ENCODE measurements at places on chromosomes 1 and 21.

DNA sequence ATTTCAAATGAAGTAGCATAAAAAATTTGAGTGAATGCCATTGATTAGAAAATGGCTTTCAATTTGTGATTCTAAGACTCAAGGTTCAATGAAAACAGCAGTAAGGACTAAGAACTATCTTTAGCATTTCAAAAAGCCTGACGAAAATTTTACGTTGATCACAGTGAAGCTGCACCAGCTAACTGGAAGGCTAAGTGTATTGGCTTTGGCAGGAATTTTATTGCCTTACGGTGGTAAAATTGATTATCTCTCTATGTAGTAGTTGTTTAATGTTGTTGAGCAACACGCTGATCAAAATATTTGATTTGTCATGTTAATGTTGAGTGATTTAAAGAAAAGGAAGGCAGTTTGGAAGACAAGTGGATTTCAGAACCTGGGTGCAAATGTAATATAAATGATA lies 49.6 kb downstream of the ATG4C start:
- no peak for DNase-seq

- DNase-seq, result no peak
Measured at GRCh38 chr1:242876030-242876429, 351.5 kb upstream of the PLD5 start.

- DNase-seq, result no peak
Measured at GRCh38 chr1:198265073-198265661, 108.4 kb downstream of the NEK7 start.

GRCh38 chr1:214454569-214455396 lies 96.6 kb downstream of the PTPN14 start:
- no peak for DNase-seq

DNA sequence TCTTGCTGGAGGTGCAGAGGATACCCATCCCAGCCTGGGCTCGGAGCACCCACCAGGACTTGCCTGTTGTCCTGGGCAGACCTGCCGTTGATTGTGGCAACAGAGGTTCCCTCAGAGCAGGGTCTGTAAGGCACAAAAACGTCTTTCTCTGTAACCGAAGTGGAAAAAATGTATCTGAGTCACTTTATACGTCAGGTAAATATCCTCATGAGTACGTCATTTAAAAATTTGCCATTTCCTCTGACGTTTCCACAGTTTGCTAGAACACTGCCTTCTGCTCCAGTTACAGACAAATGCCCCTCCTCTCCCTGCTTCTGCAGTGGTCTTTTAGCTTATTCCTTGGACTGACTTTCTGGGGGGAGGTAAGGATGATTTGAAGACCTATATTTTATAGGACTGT lies 326.8 kb downstream of the HHAT start:
- no peak for DNase-seq

- no peak for DNase-seq
Measured at GRCh38 chr1:192878249-192878648, 69.4 kb downstream of the RGS2 start.

DNA sequence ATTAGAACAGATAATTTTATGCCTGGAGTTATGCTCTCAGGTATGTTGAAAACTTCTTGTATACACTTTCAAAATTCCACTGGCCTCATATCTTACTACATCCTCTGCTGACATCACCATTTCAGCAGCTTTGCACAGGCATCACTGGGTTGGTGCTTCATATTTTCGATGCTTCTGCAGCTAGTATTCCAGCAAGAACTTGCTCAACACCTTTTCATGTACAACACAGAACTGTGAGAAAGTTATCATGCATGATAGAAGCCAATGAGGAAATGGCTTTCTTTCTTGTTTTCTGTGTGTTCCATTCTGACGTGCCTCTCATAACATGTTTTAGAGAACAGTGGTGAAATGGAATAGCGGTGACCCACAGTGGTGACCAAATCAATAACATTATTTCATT lies 5.1 kb upstream of the GBP5 start:
- DNase-seq, result no peak

GRCh38 chr1:22753481-22753971 lies 42.9 kb downstream of the EPHB2 start:
- DNase-seq, result no peak

DNA sequence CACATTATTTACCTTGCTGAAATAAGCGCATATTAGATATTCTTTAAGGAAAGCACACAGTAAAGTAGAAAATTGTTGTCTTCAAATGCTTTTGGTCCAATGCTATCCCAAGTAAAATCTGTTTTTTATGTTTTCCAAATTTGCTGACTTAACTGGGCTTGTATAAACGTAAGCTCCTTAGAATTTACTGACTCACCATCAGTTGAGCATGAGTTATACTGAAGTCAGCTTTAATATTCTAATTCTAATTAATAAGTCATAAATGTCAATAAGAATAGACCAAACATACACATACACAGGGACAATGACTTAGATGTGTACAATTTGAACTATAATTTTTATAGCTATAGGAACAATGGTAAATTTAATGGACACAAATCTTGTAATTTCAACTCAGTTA lies 319.2 kb downstream of the TPR start:
- no peak for DNase-seq

- DNase-seq, result no peak
Measured at GRCh38 chr1:77948841-77949424, 29.9 kb downstream of the FUBP1 start.

DNA sequence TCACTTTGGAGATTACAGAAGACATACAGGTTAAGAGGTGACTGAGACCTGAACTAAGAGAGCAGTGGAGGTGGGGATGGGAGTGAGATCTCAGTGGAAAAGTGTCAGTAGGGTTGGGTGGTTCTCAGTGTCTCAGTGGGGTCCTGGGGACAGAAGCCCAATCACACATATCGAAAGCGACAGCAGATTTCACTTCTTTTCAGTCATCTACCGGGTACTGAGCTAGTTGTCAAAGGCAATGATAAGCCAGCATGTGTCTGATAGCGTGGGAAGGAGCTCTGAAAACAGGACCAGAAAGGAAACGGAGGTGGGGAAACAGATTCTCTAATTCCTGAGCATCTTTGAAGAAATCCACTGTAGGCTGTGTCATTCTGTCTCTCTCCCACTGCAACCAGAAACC lies 59.5 kb downstream of the RHOU start:
- DNase-seq, result no peak

DNA sequence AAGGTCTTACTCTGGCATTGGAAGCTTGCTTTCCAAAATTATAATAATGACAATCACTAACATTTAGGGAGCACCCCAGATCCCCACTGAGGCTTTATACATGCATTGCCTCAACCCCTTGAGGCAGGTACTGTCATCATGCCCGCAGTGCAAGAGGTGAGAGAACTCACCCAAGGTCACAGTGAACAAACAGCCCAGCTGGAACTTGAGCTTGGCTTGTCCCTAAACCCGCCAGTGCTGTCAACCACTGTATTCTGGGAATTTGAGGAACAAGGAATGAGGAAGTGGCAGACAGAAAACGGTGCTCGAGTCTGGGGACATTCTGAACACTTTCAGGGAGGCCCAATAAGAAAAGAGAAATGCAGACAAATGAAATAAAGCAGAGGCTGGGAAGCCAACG lies 34.6 kb upstream of the TLR5 start:
- DNase-seq, result no peak

GRCh38 chr21:37172646-37173045 lies 94.5 kb downstream of the VPS26C start:
- no peak for DNase-seq

- DNase-seq, result no peak
Measured at GRCh38 chr1:22075718-22076117, 23.2 kb downstream of the CDC42 start.

GRCh38 chr1:221793439-221794078 lies 51.7 kb upstream of the DUSP10 start:
- DNase-seq, result no peak

- DNase-seq, result no peak
Measured at GRCh38 chr1:169565335-169566271, 20.7 kb downstream of the F5 start.

GRCh38 chr1:14757286-14757625 lies 158.8 kb downstream of the KAZN start:
- no peak for DNase-seq

- DNase-seq, result peak; percentile 3
Measured at GRCh38 chr1:154760469-154760933, 109.6 kb downstream of the KCNN3 start.

GRCh38 chr1:10046356-10047085 lies 13.8 kb downstream of the UBE4B start:
- no peak for DNase-seq

DNA sequence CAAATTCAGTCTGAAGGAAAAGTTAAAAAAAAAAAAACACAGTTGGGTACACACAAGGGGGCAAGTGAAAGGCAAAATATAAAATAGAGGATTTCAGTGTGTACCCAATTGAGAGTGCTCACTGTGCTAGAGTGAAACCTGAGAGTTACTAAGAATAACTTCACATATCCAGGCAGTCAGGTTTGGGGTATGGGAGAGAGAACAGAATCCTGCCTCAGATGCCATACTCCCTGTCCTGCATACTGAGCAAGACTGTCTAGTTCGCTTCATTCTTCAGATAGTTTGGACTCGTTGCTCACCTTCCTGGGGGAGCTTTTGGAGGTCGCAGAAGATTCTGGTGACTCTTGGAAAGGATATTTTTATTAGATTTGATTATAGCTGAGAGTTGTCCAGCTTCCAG lies 20.4 kb downstream of the CEP85 start:
- no peak for DNase-seq

DNA sequence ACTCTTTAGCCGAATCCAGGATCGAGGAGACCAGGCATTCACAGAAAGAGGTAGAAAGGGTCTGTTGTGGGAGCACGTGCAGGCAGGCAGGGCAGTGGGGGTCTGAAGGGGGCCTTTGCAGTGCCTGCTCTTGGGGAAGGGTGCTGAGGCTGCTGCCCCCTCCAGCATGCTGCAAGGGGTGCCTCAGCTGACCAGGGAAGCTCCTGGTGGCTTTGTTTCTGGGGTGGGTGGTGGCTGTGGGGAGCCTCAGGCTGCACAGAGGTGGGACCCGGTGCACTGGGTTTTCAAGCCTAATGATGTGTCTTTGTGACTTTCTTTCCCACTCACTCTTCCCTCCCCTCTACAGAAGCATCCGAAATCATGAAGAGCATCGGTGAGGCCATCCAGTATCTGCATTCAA lies 41.5 kb upstream of the IL19 start:
- DNase-seq, result no peak

GRCh38 chr1:89908273-89908671 lies 86.6 kb upstream of the ZNF326 start:
- no peak for DNase-seq

DNA sequence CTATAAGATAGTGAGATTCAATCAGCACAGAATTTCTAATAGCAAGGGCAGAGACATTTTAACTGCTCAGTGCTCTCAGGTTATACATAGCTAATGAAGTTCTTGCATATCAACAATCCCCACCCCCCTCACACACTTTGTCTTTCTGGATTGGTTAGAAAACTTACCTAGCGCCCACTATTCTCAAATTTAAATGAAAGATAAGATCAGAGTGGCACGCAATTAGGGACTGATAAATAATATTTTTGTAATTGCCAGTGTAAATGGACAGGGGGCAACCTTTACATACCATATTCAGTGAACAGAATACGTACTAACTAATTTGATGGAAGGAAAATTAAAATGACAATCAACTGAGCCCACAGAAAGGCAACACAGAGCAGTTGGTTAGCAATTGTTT lies 11.7 kb downstream of the SELL start:
- DNase-seq, result no peak

GRCh38 chr1:205669341-205670149 lies 10.8 kb downstream of the SLC45A3 start:
- no peak for DNase-seq

- no peak for DNase-seq
Measured at GRCh38 chr1:209877087-209877764, 49.5 kb downstream of the UTP25 start.

DNA sequence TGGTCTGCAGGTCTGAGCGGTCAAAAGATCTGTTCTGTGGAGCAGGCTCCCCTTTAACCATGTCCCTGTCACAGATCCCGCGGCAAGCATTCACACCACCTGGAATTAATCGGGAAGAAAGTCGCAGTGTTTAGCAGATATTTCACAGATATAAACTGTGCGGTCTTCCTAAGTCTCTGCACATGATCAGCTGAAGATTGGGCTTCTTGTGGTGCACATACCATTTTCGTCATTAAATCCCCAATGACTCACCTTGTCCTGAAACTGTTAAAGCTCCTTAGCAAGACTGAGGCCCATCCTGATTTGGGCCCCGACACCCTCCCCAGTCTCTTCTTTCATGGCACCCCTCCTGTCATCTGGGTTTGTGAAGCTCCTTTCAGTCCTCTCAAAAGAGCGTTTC lies 158.8 kb downstream of the KIF26B start:
- no peak for DNase-seq

GRCh38 chr1:180489976-180490375 lies 12.4 kb downstream of the ACBD6 start:
- DNase-seq, result no peak

- DNase-seq, result peak; percentile 48
Measured at GRCh38 chr21:42219606-42220137, 732 bp downstream of the ABCG1 start.
